ENCODE measurements at places on chromosomes 13 and 19.

DNA sequence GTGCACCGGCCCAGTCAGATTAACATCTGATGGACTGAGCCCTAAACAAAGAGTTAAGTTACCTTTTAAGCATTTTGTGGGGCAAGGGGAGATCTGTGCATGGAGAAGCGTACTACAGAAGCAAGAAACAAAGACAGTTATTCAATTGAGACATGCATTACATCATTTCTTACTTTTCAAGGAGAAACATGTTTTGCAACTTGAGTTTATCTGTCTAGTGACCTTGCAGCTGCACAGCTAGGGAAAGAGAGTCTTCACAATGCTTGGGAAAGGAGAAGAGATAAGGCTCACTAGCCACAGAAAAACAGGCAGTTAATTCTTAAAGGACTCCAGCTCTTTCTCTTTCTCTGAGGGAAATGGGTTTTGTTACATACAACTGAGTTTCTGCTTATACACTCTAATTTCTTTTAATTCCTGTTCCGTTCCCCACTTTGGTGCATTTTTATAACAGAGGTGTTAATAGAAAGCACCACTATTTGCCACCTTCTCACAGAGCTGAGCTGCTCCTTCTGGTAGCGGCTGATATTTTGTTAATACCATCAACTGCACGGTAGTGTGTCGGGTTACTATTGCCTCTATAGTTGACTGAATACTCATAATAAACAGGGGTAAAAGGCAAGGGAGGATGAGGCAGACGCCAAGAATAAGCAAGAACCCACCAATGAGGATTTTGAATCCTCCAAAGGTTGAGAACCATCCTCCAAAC lies 55.9 kb downstream of the ZNF431 start:
- DNase-seq = no peak

GRCh38 chr13:91357613-91358386 lies 10.3 kb downstream of the MIR17HG start:
- DNase-seq = no peak

DNA sequence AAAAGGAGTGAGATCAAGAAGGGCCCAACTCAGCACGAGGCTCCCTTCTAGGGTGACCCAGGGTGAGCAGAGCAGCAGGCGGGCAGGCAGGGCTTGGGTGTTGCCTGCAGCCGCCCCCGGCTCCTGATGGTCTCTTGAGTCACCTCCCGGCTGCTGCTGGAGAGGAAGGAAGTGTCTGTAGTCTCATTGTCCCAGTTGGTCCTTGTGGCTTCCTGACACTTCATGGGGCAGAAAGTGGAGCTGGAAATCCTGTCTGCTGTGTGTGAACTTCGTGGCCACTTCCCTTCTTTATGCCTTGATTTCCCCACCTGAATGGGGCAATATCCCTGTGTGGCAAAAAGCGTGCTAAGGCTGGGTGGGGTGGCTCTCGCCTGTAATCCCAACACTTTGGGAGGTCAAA lies 2.5 kb downstream of the MAP1S start:
- DNase-seq = peak; percentile 43

DNA sequence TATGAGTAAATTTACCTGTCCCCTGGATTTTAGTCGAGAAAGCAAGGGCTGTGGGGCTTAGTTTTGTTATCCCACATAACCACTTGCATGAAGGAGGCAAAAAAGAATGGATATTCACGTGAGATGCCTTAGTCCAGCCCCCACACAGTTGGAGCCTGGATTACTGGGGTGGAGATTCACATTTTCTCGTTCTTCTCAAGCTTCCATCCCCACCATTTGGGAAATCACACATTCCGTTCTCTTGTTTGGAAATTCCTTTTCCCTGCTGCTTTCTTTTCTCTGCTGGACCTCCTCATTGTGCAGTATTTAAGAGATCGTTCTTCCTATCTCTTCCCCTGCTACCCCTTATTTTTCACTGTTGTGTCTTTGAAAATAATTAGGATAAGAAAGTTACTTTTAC lies 45.1 kb upstream of the FARP1 start:
- DNase-seq = no peak

GRCh38 chr13:112451512-112452379 lies 75.6 kb downstream of the SPACA7 start:
- no peak for DNase-seq

- DNase-seq = no peak
Observed at GRCh38 chr13:48318821-48319511, 15.4 kb downstream of the RB1 start.

DNA sequence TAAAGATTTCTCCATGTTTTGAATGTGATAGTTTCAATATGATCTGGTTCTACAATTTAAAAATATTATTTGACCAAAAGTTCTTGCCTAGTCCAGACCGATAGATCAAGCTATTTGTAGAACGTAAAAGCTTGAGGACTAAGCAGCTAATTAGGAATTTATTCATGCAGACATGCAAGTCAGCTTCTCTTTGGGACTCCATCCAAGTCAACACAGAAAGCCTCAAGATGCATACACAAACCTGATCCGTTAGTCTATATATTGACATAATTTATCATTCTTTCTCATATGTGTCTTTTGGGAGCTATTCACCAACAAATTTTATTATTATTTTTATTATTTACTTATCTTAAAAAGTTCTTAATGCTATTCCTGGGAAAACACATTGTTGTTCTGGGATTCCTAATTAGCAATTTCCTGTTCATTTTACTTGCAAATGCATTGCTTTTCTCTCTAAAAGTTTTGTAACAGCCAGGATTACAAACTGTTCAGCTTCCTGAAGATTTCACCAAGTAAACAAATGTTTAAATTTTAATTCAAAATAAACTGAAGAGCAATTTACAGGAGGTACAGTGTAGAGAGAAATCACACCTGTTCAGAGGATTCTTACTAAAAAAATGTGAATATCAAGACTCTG lies 375.3 kb downstream of the GPC5 start:
- DNase-seq = no peak

- no peak for DNase-seq
Observed at GRCh38 chr19:8531470-8531869, 17.5 kb upstream of the ZNF414 start.

DNA sequence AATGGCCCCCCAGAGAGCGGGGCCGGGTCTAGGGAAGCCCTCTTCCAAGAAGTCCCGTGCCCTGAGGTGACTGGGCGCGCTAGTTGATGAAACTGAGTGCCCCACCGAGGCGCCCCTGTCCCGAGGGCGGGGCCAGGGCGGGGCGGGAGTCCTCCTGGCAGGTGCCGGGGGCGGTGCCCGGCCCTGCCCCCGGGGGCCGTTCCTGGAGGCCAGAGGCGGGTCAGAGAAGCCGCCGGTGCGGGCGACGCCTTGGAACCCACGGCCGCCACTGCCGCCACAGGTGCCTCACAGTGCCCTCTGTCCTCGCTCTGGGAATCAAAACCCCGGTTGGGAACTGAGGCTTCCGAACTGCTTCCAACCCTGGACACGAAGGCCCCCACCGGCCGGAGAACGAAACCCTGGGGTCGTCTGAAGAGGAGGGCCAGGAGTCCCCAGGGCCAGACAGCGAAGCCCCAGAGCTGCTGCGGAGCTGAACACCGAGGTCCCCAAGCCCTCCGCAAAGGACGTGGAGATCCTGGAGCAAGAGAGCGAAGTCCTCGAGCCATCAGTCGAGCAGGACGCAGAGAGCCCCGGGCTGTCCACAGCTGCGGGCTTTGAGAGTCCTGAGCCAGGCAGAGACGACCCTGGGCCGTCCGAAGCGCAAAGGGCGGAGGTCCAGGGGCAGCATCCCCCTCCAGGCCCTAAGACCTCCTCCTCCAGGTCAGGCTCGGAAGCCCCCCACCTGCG lies at the start of gene MISP3:
MISP3 (plus strand) TSS at position 252 of the 726 bp plus-strand sequence. CDS start 524 bp downstream, outside the sequence.
- DNase-seq = peak; percentile 33

- DNase-seq = no peak
Observed at GRCh38 chr13:79365981-79366380, 40.1 kb downstream of the RBM26 start.

GRCh38 chr13:75507027-75508001 lies 25.3 kb upstream of the TBC1D4 start:
- no peak for DNase-seq

DNA sequence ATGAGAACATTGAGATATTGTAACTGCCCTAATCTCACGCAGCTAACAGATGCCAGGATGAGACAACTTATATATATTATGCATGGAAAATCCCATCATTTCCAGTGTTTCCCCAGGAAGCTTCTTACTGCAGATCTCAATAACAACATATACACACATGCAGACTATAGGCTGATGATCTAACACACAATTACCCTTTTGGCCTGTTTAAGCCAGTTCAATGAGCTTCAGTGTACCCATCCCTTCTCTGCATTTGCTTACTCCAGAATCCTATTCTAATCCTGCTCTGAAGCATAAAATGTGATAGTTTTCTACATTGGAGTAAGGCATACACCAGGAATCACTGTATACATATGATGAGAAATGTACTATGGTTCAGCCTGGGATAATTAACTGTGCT lies 489.4 kb downstream of the SUCLA2 start:
- no peak for DNase-seq

- DNase-seq = no peak
Observed at GRCh38 chr13:27036236-27036981, 135.2 kb downstream of the USP12 start.

DNA sequence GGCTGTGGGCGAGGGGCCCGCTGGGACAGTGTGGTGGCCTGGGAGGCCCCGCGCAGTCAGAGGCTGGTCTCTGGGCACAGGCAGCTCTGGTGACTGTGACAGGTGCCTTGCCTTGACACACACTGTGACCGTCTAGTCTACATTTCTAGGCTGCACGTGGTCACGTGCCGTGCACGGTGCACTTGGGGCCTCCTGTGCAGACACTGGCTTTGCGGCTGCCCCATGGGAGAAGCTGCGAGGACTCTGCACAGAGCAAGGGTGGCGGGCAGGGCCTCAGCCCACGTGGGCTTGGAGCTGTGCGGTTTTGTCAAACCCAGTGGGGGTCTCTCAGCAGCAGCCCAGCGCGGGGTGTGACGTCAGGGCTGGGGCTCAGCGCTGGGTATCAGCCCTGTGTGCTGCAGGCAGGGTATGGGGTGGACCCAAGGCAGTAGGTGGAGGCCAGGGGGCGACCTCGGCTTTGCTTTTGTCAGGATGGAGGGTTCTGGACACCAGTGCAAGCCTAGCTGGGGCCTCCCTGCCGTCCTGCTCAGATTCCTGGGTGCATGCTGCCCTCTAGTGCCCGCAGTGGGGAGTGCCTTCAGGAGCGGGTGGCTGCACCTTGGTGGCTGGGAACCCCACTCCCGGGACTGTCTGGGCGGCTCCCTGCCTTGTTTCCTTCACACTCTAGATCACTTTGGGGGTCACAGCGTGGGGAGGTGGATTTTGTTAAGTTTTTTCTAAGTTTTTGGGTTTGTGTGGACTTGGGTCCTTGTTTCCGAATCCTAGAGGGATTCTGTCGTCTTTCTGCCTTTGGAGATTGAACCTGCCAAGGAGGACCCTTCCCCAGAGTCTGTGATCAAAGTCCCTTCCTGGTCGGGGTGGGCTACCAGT lies 62.6 kb downstream of the KDM4B start:
- peak; percentile 69 for DNase-seq

- no peak for DNase-seq
Observed at GRCh38 chr19:58521651-58522050, 2.0 kb upstream of the ZBTB45 start.

DNA sequence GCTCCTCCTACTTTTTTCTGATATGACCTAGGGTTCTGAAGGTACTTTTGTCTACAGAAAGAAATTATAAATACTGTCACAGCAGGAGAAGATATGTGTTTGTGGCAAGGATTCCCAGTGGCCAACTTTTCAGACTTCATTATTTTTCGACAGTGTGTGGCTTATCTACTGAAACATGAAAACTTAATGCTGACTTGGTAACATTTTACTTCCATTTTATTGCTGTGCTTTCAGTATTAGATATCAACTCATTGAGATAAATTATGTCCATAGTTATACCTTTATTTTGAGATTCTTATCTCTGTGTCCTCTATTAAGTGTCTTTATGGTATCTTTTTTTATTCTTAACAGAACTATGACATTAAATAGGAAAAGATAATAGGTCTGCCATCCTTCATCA lies 700.0 kb downstream of the PCDH9 start:
- no peak for DNase-seq

DNA sequence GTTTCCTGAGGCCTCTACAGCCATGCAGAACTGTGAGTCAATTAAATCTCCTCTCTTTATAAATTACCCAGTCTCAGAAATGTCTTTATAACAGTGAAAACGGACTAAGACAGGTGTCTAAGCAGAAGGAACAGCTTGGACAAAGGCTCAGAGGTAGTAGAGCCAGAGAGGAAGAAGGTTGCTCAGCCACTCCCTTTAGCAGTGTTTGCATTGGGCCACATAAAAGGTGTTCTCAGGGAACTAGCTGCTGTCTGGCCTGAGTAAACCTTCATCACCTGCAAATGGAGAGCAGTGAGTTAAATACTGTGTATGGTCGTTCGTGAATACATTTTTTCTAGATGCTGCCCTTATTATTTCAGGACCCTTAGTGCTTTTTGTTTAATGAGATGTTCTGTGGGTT lies 383.4 kb downstream of the EFNB2 start:
- DNase-seq = no peak

DNA sequence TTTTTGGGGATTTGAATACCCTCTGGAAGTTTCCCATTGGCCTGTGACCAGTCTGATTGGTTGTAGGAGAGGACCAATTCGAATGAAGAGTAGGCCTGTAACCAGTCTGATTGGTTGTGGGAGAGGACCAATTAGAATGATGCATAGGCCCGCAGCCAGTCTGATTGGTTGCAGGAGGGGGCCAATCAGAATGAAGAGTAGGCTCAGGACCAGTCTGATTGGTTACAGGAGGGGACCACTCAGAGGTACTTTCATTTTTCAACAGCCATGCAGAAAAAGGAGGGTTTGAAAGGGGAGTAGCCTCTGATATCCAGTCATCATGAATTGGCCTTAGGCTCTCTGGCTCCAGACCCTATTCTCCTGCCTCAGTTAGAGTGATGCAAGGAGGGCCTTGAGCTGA lies 30.4 kb upstream of the SLC1A5 start:
- DNase-seq = no peak

- no peak for DNase-seq
Observed at GRCh38 chr13:103941506-103942140, 875.4 kb upstream of the SLC10A2 start.

DNA sequence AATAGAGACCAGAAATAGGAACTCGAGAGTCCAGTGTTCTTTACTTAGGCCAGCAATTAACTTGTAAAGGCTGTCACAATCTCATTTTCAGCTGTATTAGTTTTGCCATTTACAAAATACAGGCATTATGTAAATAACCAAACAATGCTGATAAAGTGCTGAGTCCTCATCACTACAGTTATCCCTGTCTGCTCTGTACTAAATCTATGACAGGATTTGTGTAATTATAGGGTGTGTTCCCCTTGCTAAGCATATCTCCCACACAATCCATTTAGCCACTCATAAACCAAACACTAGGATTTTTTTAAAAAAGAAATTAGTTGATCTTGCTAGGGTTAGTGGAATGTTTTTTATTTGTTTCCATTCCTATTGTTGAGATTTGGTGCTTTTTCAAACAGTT lies 23.2 kb downstream of the PDX1 start:
- no peak for DNase-seq

DNA sequence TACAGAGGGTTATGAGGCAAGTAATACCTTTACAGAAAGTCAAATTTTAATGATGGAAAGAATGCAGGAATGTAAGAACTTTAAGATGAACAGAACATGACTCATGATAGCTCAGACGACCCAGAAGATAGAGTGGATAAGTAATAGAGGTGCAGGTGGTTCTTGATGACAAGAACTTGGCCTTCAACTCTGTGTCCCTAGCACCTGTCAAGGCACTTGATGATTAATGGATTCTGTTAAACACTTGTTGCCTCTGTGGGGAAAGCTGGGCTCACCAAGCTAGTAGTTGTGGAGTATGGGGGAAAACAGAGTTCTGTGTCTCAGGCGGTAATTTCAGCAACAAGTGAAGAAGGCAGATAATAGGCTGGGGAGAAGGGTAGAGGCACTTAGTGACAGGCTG lies 306.2 kb downstream of the ATP8A2 start:
- DNase-seq = no peak
